Bronchus fibroblast of lung (primary cell): ENCODE measurements at places on chromosomes 6 and 20. TPM values are rescaled to one million over a fixed set of nuclear protein-coding genes. Genes with fewer than 3 reads are reported as not detected.

The GPR6 gene
- total RNA-seq: not detected in 2 replicates

The TRAPPC3L gene
- not detected in 2 replicates for total RNA-seq

The C6orf15 gene
- not detected in 2 replicates for total RNA-seq

The AMD1 gene
- total RNA-seq: 43.6 and 45.1 TPM in 2 replicates

The LAMA5 gene
- total RNA-seq: 25.7 and 32.1 TPM in 2 replicates

The MYCT1 gene
- total RNA-seq: not detected in 2 replicates

The CAGE1 gene
- 0.17 TPM in 1 of 2 replicates, not detected in the other for total RNA-seq

The RAET1L gene
- total RNA-seq: not detected in 2 replicates

The SNAP25 gene
- 5.1 and 6.1 TPM in 2 replicates for total RNA-seq

The PPIL6 gene
- 1.5 and 2.4 TPM in 2 replicates for total RNA-seq

The SAMD3 gene
- not detected in 2 replicates for total RNA-seq

The COL21A1 gene
- 0.15 and 0.34 TPM in 2 replicates for total RNA-seq

The DZANK1 gene
- 0.50 and 1.0 TPM in 2 replicates for total RNA-seq
